ENCODE measurements at places on chromosomes 12 and 14.
A peak's percentile ranks its signal among the peaks of the same experiment; 100 is the strongest.

DNA sequence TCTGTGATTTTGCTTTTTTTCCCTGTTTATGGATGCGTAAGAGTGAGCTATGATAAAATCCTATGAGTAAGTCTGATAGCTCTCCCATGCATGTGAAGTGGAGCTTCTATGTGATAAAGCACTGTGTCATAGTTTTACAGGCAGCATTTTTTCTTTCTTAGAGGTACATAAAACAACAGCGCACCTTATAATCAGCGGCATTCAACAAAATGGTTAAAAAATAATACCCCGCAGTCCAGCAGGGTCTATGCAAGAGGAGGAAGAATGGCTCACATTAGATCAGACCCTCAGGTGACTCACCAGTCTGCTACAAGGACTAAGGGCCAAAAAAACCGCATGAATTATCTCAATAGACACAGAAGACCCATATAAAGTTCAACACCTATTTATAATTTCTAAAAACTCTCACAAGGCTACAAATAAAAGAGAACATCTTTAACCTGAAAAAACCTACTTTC lies 33.0 kb upstream of the TMEM179 start:
- no peak for DNase-seq

- DNase-seq, result no peak
Measured at GRCh38 chr12:105235281-105235731, 668 bp downstream of the APPL2 start.

- peak; percentile 85 for DNase-seq
Measured at GRCh38 chr12:113040722-113041171, 15.8 kb upstream of the DTX1 start.

DNA sequence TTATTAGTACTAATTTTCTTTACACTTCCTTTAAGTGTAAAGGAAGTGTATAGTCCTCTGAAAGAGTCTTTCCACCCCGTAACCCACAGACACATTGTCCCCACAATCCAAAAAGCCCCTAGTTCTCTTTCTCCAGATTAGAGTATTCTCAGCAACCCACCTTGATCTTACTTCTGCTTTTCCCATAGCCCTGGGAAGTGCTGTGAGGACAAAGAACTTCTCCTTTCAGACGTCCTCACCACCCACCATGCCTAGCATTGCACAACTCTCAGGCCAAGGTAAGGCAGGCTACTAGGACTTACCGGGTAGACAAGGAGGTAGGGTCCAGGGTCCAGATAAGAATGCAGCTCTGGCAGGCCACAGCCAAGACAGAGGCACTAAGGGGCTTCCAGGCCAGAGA lies 7.4 kb downstream of the AAAS start:
- DNase-seq, result no peak

GRCh38 chr12:123943816-123944215 lies 28.8 kb downstream of the CCDC92 start:
- DNase-seq, result no peak

DNA sequence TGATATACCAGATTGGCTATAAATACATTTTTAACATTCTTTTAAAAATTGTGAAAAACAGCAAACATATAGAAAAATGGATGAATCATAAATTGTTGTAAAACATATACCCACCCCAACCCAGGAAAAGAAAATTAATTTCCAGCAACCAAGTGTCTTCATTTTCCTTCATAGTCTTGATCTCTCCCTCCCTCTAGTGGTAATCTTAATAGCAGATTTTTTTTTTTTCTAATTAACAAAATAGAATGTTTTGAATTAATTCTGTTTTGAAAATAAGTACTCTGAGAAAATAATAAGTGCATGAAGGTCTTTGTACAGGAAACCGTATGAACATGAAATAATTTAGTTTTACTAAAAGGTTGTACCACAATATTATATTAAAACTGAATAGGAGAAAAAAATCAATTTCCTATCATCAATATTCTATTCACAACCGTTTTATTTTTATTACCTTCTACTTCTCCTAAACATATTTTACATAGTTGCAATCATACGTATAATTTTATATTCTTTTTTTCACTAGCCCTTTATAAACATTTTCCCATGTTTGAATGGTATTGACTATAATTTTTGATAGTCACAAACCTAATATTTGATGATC lies 7.0 kb downstream of the ETNK1 start:
- no peak for DNase-seq

GRCh38 chr12:112163471-112163991 lies 38.2 kb downstream of the TRAFD1 start:
- no peak for DNase-seq

DNA sequence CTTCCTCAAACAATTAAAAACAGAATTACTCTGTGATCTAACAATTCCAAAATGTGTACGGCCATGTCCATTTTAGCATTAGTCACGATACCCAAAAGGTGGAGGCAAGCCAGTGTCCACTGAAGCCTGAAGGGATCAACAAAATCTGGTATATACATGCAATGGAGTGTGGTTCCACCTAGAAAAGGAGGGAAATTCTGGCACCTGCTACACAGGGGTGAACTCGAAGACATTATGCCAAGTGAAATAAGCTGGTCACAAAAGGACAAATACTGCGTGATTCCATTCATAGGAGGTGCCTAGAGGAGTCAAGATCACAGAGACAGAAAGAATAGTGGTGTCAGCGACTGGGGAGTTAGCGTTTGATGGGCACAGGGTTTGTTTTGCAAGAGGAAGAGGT lies 331.4 kb downstream of the MED13L start:
- no peak for DNase-seq

- no peak for DNase-seq
Measured at GRCh38 chr12:47711448-47711847, 5.6 kb upstream of the RPAP3 start.

GRCh38 chr12:3225154-3225795 lies 148.1 kb downstream of the TSPAN9 start:
- no peak for DNase-seq

DNA sequence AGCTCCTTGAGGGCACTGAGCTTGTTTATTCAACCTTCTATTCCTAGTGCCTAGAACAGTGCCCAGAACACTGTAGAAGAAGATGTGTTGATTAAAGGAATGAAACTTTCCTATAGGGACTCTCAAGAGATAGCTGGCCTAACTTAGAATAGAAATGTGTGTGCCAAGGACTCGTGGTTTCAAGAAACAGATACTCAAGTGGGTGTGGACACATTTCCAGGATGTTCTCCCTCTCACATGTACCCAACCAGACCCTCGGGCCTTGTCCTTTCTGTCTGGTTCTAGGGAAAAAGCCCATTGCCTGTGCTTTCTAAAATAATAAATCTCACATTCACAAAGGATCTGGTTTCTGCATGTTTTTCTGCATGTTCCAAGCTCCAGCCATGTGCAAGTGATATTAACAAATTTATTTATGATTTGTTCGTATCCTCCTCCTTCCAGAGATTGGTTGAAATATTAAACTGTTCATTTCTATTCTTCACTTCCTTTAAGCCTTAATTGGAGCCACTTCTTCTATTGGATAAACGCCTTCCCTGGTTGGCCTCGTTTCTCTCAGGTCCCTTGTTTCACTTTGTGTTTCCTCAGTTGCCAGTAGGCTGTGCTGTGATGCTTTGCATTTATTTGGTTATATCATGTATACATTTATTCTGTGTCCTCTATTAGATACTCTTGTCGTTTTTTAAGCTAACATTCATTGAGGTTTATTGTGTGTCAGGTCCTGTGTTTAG lies 89.8 kb downstream of the CRADD start:
- no peak for DNase-seq

DNA sequence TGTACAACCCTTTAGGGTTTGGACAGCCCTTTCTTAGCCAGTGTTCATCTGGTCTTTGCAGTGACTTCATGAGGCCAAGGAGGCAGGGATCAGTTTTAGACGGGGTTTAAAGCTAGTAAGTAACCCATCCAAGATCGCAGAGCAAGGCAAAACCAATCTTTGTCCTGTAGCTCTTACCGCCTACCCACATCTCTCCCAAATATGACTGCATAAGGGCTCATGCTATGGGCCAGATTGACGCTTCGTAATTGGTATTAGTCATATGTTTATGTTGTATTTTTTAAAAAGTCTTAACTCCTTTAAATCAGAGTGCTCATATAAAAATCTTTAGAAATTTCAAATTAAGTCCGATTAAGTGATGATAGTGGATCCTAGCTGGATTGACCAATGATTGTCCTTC lies 3.7 kb upstream of the CLMN start:
- no peak for DNase-seq

GRCh38 chr14:72965249-72965648 lies 39.0 kb downstream of the DCAF4 start:
- DNase-seq, result no peak

DNA sequence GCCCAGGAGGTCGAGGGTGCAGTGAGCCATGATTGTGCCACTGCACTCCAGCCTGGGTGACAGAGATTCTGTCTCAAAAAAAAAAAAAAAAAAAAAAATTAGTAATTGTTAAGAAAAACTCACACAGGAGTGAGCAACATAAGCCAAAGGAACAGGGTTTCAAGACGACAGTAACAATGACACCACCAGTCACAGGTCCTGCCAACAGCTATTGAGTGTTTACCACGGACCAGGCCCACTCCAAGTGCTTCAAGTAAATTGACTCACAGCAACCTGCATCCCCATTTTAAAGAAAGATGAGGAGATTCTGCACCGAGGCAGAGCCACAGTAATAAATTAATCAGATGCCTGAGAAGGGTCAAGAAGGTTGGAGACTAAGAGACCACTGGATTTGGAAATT lies 194.5 kb downstream of the DPF3 start:
- DNase-seq, result no peak

DNA sequence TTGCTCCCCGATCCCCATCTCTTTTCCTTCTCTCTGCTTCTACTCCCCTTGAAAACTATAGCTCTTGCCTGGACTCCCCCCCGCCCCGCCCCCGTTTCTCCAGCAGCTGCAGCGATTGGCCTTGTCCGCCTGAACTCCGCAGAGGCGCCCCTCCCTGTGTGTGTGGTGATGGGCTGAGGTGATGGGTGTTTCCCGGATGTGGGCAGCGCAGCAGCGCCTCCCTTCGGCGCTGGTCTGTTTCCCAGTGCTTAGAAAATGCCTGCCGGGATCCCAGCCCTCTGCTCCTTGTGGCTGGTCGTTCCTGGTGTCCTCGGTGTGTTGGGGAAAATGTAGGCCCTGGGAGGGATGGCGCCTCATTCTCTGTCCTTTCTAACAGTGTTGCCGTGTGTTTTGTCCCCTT lies 43.3 kb downstream of the GALNT8 start:
- DNase-seq, result no peak

DNA sequence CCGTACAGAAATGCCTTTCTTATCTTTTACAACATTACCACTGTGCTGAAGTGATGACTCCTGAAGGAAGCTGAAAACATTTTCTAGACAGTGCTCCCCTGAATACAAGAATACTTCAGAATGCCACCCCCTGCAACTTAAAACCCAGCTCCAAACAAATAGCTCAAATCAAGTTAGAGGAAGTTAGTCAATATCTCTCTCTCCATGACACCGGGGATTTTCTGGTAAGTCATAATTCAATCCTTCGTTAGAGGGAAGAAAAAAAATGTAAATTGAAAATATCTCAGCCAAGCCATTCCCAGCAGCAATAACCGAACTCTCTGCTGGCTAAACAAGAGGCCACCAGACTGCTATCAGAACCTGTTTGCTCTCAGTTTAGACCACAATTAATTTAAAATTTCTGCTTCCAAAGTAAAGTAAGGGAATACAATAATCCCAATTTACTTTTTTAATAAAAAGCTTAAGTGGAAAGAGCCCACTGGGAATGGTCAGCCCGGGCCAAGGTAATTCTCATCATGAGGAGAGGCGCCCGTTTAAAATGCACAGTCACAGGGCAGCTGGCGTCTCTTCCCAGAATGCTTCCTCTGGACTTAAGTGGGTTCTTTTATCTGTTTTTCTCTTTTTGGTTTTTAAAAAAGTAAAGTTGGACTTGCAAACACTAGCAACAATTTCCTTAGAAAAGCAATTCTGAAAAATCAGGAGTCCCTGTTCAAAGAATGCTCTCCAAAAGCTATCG lies 710.1 kb upstream of the STXBP6 start:
- no peak for DNase-seq

- DNase-seq, result no peak
Measured at GRCh38 chr14:24843494-24843893, 206.5 kb downstream of the STXBP6 start.

- peak; percentile 33 for DNase-seq
Measured at GRCh38 chr14:89013098-89013504, 188.7 kb downstream of the TTC8 start.

GRCh38 chr12:12267742-12268200 lies 927 bp upstream of the LRP6 start:
- DNase-seq, result no peak

DNA sequence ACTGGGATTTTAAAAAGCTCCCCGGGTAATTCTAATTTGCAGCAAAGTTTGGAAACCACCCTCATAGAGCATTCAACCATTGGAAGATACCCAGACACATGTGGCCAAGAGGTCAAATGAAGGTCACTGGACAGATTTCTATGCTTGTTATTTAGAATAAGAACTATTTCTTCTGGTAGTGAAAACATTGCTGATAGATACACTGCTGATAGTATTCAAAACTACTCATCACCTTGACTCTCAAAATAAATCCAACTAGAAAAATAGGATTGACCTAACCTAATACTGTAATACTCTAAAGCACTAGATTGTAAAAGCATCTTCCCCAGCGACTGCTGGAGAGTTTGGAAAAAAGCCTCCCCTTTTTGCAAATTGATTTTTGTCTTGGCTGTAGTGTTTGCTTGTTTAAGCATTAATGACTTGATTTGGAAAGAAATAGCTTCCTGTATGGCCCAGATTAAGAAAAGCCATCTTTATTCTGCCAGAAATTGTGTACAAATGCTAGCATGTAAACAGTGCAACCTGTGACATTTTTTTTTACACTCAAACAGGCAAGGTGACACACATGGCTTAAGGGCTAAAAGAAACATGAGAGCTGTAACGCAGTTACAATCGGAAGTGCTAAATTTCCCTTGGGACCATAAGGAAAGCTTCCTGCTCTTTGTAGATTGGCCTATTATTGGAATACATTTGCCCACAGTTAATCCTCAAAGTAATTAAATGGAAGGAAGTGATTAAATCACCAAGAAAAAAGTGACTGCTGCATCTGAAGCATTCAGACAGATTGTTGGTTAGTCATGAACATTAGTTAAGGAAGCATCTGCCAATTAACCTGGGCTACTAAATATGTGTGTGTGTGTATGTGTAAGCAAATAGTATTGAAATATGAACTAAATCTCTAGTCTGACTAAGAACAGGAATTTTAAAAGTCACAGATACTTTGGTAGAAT lies 356.5 kb upstream of the ATP2B1 start:
- DNase-seq, result no peak

- no peak for DNase-seq
Measured at GRCh38 chr12:19760611-19761010, 321.3 kb downstream of the AEBP2 start.

Measured in SW 1271 (cell line).